CD4-positive, alpha-beta T cell treated with Interleukin-1 beta for 1 hour (primary cell): ENCODE measurements at places on chromosomes 4 and X.

DNA sequence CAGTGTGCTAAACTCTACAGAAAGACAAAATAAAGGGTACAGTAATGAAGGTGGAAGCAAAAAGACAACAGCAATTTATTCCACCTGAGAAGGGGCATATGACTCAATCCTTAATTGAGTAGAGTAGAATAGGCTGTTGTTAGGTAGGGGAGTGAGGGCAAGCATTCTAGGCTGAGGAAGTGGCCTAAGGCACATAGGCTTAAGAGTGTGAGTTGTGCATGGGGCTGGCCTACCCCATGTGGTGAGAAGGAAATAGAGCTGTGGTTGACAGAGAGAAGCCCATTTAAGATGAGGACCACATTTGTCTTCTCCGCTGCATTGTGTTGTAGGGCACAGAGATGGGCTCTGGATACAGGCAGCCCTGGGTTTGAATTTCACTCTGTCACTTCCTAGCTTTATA is 3.4 kb upstream of the ZCCHC18 start:
- DNase-seq, result no peak

GRCh38 chrX:15511563-15511962 is 11.0 kb downstream of the BMX start:
- DNase-seq, result no peak

- DNase-seq, result no peak
Measured at GRCh38 chr4:41369680-41370079, 113.0 kb downstream of the UCHL1 start.

DNA sequence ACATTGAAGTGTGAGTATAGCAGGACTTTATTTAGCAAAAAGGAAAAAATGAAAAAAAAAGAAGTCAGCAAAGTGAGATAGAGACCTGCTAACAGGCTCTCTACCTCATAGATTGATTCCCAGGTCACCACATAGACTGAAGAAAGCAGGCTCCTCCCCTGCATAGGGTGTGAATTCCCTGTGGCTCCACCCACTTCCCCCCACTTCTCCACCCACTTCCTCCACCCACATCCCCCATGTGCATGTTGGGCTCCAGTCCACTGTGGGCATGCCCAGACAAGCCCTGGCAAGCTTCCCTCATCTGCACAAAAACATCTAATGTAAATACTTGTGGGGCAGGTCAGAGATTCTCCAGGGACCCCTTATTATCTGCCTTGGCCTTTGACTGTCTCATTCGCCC is 97.8 kb downstream of the TMEM47 start:
- no peak for DNase-seq

DNA sequence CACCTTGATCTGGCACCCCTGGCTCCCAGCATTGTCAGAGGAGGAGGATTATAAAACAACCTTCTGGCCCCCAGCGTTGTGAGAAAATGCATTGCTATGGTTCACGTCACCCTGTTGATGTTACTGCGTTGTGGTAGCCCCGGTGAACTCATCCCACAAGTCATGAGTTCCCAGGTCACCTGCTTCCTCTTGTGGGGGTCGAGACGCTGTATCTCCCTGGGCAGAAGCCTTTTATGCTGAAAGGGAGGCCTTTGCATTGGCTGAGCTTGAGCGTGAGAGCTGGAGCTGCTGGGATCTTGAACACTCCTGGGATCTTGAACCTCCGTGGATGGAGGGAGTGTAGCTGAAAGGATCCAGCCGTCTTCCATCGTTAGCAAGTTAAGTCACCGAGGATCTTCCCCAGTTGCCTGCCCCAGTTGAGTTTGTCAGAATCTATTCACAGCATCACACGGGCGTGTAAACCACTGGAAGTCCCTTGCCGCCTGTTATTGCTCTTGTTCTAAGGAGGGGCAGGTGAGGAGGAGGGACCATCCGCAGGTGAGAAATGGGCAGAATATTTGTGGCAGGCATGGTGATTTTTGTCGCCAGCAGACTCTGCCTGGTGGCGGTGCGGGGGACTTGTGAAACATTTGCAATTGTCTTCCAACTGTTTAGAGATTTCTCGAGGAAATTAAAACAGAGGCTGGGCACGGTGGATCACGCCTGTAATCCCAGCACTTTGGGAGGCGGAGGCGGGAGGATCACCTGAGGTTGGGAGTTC is 299.9 kb downstream of the ASMT start:
- DNase-seq, result no peak

DNA sequence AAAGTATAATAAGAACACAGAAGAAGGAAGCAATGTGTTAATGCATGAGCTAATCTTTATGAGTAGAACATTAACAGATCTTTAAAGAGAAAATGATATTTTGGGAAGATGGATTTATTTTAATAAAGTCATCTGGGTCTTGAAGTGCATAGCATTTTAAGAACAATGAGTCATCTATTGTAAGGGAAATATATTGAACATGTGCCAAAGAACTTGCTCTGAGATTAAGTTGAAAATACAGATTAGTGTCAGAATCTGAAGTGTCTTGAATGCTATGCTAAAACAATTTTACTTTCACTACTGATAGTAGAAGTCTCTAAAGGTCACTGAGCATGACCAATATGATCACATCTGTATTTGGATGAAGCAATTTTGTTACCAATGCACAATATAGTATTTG is 776.7 kb upstream of the GRID2 start:
- DNase-seq, result no peak

GRCh38 chrX:50103176-50103575 is 97.6 kb downstream of the AKAP4 start:
- no peak for DNase-seq

GRCh38 chr4:47278631-47279030 is 184.9 kb downstream of the COMMD8 start:
- DNase-seq, result no peak

DNA sequence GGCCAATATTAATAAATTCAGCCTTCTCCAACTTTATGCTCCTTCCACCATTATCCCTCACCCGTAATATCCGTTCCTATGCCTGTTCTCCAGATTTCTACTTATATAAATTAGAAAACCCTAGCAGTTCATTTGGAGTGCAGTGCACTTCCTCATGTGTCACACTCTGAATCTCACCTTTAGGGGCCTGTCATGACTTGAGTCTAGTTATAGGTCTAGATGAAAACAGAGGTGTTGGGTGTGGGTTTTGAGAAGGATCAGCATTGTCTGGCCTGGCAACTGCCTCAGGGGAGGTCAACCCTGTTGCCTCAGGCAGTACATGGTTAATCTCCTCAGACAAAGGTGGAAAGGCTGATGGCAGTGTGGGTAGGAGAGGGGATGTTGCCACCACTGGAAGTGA is 876.8 kb downstream of the FAT4 start:
- no peak for DNase-seq

GRCh38 chr4:165512424-165512823 is 133.6 kb downstream of the CPE start:
- DNase-seq, result no peak

DNA sequence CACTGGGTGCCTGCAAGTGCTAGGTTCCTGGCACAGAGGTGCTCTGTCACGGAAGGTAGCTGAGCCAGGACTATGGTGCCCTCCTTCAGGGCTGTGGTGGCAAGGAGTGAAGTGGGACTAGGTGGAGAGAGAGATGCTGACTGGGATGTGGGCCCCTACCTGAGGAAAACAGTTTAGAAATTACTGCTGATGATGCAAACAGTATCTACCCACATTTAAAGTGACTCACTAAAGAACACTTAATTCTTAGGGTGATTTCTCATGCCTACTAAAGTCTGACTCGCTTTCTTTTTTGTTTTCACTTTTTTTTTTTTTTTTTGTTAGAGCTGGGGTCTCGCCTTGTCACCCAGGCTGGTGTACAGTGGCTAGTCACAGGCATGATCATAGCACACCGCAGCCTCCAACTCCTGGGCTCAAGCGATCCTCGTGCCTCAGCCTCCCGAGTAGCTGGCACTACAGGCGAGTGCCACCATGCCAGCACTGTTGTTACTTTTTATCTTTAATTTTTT is 3.1 kb downstream of the ZNF185 start:
- DNase-seq, result no peak

- no peak for DNase-seq
Measured at GRCh38 chr4:158728236-158728635, 5.0 kb upstream of the PPID start.

DNA sequence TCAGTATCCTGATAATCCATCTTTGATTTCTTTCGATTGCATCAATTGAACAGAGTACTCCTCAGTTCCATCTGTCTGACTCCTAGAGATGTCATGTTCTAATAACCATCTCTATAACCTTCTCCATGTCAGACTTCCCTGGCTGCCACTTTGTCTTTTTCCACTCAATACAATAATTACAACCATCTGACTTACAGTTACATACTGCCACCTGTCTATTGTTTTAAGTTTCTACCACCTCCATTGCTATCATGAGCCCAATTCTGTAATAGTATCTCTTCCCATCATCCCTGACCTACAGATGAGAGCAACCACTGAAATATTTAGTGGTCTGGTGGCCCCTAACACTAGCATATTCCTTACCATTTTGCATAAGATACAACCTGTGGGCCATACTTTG is 439.2 kb upstream of the FAM47C start:
- no peak for DNase-seq

DNA sequence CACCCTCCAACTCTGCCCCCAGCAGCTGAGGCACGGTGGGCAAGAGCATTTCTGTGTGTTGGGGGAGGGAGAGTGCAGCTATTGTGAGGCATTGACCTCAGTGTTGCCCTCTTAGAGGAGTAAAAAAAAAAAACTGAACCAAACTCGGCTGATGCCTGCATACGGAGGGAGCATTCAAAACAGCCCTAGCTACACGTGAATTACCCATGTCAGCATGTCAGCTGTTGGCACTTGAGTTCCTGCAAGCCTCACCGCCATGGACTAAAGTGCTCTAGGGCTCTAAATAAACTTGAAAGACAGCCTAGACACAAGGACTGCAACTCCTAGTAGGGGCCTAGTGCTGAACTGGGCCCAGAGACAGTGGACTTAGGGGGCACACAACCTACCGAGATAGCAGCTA is 22.0 kb downstream of the ITIH6 start:
- DNase-seq, result no peak

DNA sequence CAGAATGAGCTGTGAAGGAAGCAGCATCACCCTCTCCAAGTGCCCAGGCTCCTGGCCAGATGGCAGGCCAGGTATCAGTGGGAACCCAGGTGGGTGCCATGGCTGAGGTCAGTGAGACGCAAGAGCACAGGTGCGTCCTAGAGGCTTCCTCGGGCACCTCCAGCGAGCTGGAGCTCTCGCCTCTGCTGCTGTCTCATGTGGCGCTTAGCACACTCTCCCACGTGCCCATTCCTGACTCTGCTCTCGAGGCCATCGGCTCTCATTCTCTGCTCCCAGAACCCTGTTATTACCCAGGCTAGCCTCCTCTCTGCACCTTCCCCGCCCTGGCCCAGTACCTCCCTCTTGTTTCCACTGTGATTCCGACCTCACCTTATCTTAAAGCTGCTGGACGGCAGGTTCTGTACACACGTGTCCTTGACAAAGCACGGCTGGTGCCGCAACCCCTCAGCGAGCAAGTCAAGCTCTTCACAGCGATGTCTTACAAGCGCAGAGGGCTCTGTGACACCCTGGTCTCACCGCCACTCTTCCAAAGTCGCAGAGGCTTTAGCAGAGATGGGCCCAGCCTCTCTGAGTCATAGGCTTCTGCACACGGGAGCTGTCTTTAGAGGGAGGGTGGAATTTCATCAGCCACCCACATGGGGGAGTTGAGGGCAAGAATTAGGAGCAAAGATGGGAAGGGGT is 15.4 kb upstream of the MSANTD1 start:
- no peak for DNase-seq

GRCh38 chr4:110615353-110616237 is 7.3 kb downstream of the PITX2 start:
- DNase-seq, result no peak

DNA sequence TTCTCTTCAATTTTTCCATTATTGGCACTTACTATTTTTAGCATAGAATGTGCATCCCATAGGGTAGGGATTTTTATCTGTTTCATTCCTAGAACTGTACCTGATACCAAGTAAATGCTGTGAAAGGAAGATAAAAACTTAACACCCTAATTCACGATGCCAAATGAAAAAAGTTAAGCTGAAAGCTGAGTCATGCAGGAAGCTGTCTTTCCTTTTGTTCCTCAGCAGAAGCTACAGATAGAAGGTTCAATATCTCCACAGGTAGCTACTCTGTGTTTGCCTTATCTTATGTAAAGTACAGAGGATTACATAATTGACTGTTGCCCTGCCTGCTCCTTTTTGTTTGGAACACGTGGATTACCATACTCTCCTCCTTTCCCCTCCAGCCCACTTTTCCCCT is 77.0 kb downstream of the LRP2BP start:
- no peak for DNase-seq

DNA sequence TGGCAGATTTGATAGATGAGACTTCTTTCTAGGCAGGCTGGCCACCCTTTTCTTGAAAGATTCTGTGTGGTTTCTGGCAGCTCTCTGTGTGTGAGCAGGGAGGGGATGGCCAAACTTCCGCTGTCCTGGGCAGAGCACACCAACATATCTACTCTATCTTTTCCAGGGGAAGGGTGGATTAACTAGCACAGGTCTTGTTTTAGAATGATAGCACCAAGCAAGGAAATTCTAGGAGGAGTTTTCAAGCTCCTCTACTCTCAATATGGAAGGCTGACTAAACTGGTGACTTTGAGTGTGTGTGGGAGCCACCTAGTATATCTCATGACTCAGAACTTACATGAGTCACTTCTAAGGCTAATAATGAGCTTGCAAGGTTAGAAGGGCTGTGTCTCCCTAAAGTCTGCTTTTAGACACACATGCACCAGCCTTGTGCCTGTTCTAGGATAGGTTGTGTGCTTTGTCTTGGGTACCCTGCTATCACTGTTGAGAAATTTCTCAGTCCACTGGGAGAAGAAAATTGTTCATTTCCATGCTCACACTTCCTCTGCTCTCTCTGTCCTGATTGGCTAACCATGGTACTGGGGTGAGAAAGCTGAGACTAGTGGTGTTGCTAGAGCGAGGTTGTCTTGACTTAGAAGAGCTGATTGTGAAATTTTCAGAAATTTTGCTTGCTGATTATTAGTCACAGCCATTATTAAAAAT is 72.9 kb downstream of the YIPF6 start:
- no peak for DNase-seq

DNA sequence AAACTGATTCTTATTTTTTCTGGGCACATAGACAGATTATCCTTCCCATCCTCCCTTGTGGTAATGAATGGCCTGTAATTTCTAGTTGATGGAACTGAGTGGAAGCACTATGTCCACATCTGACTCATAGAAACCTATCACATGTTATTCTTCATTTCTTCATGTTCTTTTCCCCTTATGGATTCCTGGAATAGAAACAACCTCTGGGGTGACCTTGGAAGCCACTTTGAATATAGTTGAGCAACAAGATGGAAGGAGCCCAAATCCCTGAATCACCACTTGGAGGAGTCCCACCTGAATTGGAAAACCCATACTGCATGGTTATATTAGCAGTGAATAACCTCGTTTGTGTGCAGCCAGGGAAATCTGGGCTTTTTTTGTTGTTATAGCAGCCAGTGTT is 137.8 kb downstream of the MID1IP1 start:
- no peak for DNase-seq

DNA sequence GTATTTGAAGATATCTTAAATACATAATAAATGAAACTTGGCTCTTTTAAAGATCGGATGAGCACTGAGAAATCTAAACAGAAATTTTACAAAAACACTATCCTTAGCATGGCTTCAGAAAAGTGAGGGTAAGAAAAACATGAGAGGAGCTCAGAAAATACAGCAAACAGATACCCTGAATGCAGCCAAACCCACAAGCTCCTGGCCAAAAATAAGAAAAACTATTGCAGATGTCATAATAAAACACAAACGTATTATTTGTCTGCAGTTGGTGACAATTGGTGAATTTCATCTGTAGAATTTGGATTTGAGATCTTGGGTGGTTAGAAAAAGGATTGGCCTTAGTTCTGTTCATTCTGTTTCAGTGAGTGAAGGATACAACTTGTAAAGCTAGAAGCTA is 603.9 kb downstream of the INPP4B start:
- DNase-seq, result no peak

- DNase-seq, result no peak
Measured at GRCh38 chrX:118595501-118596042, 100.0 kb downstream of the DOCK11 start.
